ENCODE measurements at places on chromosomes 7 and 10.

DNA sequence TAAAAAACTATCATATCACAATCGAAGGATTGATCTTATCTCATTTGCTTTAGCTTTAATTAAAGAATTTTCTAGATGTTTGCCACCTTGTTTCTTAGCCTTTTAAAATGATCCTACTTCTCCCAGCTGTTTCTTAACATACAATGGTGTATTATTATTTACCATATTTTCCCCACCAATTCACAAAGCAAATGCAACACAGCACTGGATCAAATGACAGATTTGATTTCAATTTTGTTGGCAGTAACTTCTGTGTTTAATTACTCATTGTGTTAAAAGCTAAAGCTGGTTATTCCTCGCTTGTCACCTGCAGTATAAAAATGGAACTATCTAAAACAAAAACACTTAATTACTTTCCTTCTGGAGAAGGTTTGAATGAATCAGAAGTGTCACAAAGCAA, 19.6 kb downstream of the SVIL start:
- no peak for DNase-seq

DNA sequence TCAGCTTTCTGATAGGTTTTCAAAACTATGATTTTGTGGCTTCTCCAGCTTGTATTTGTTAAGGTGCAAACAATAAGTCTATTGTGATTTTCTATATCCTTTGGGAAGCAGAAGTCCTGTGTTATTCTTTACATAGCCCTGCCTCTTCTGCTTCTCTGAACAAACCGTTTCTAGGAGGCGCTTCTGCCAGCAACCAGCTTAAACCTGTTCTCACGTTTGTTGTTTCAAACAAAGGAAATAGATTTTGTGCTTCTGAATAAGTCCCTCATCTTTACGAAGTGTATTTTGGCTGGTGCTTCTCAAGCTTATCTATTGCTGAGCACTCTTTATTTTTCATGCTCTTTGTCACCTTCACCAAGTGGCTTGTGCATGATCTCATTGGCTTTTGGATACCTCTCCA, 61.0 kb downstream of the VTI1A start:
- no peak for DNase-seq

DNA sequence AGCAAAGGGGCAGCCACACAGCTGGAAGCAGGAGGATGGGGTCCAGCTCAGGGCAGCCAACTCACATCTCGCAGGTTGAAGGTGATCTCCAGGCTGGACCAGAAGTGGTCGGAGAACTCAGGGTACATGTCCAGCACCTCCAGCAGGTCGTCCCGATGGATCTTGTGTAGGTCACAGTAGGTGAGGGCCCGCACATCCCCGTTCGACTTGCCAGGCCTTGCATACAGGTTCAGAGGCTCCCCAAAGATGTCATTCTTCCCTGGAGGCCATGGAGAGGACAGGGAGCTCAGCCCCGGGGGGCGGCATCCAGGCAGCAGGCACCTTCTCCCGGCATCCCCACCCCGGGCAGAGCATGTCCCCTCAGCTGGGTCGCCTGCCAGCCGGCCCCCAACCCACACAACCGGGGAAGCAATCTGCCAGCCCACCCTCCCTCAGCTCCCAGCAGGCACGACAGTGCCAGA, 29.3 kb downstream of the KCNH2 start:
- no peak for DNase-seq

GRCh38 chr10:24307116-24307515, 98.2 kb downstream of the KIAA1217 start:
- no peak for DNase-seq

DNA sequence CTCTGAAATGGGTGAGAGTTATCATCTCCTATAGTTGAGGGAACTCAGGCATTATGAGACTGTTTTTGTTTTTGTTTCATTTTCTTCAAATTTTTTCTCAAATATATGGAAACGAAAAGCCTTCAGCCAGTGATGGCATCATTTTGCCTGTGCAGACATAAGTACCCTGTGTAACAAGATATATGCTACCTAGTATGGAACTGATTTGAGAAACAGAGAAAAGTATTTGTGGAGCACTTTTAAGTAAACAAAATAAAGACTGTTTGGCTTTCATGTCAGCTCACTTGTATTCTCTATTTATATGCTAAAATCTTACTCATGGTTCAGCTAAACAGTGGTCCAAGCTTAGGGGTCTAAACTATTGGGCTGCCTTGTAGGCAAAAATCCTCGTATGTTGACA, 150.6 kb downstream of the WNT2 start:
- DNase-seq: no peak

GRCh38 chr10:109974504-109975191, 33.1 kb upstream of the ADD3 start:
- no peak for DNase-seq

GRCh38 chr10:32350811-32351350, 3.9 kb upstream of the EPC1 start:
- DNase-seq: no peak

GRCh38 chr10:5933909-5934546, 43.3 kb downstream of the IL15RA start:
- DNase-seq: no peak

GRCh38 chr10:49296382-49296781, 2.6 kb upstream of the C10orf71 start:
- DNase-seq: no peak

GRCh38 chr10:50585921-50586739, 37.6 kb downstream of the SGMS1 start:
- DNase-seq: no peak

DNA sequence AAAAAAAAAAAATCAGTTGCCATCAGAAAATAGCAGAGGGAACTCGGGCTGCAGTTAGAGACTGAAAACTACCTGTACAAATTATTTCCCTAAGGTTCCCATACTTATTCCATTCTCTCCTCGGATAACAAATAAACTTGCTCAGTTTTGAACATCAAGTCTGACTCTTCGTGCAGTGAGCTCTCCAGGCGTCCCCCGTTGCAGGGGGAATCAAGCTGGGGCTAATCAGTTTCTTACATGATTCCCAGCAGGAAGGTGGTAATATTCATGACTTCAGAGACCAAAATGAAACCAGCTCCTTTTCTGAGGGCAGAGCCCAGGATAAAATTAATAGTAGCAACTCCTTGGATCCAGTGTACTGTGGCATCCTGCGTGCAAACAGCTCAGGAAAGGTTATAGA, 135.3 kb downstream of the FRMD4A start:
- DNase-seq: no peak

GRCh38 chr10:20712774-20713173, 184.3 kb downstream of the NEBL start:
- no peak for DNase-seq

DNA sequence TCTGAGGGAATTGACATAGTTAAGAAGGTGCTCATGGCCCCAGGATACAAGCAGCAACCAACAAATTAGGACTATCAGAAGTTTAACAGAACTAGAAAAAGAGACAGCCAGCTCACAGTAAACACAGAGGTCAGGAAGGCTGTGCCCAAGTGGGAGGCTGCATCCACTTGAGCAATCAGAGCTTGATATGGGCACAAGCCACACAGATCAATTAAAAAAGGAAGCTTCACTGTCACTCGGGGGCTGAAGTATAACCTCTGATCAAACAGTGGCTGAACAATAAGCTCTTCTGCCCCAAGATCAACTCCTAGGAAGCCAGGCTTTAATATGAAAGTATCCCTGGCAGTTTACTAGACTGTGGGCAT, 40.0 kb downstream of the ZNF438 start:
- no peak for DNase-seq

DNA sequence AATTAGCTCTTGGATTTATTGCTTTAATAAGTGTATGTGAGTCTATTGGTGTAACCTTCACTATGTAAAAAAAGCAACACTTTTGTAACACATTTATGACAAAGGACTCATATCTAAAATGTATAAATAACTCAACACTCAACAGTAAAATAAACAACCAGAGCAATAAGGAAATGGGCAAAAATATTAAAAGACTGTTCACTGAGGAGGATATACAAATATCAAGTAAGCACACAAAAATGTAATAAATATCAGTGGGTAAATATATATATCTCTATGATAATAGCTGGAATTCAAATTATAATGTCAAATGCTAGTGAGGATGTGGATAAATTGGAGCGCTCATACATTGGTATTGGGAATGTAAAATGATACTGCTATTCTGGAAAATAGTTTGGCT, 53.0 kb downstream of the HDAC9 start:
- no peak for DNase-seq

GRCh38 chr7:139720705-139721231, 57.0 kb downstream of the HIPK2 start:
- no peak for DNase-seq

- DNase-seq: no peak
Measured at GRCh38 chr7:151854720-151855071, 22.2 kb downstream of the PRKAG2 start.

GRCh38 chr10:23344241-23344841, at the start of gene C10orf67:
C10orf67 (minus strand) TSS chr10:23344797; CDS start chr10:23344774, 23 bp downstream.
- no peak for DNase-seq

- no peak for DNase-seq
Measured at GRCh38 chr7:140671966-140672365, 779 bp upstream of the ADCK2 start.
